ENCODE measurements at places on chromosomes 11 and 22.

DNA sequence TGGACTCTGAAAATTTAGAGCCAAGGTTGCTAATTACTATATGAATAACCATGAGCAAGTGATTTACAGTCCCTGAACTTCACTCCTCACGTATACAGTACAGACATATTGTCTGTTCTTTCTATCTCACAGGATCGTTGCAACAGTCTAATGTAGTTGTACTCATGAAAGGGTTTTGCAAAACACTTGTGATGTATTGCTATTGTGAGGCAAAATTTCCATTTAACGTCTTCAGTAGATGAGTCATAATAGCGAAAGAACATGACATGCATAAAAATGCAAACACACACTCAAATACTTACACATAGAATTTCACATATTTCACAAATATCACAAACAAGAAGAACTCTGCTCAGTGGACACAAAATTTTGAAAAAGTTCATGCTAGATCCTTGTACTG is 134.6 kb upstream of the TRPC6 start:
- no peak for DNase-seq

DNA sequence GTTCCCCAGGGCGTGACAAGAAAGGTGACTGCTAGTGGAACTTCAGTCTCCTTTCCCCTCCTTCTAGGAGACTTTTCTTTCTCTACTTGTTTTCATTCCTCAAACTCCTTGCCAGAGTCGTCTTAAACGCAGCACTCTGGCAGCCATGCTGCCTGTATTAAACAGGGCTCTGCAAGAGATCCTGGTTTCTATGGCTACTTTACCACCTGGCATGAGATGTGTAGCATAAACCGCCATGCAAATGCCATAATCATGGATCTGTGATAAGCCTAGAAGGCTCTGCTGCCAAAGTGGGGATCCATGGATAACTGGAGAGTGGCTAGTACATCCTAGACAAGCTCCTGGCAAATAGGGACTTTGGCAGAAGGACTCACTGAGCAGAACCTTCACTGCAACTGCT is 321.1 kb downstream of the CADM1 start:
- DNase-seq, result no peak

DNA sequence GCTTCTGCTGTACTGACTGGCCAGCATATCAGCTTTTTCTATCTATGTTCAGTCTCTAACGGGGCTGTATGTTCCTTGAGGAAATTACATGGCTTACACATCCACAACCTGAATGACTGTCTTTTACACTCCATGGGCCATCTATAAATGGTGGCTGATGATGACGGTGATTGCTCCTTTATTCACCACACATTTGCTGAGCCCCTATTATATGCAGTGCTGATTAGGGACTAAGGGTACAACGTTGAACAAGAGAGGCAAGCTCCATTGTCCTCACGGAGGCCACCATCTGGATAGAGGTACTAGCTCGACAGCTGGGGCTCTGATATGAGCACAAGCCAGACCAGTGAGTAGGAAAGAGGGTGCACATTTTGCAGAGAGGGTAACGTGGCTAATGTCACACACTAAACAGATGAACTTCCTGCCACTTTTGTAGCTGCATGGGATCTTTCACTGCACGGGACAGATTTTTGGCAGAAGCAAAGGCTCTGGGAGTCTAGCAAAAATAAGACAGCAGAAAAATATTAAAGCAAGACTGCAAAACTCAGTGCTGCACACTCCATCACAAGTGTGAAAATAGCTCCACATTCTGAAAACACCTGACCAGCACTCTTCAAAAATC is 30.6 kb downstream of the DRD2 start:
- DNase-seq, result no peak

DNA sequence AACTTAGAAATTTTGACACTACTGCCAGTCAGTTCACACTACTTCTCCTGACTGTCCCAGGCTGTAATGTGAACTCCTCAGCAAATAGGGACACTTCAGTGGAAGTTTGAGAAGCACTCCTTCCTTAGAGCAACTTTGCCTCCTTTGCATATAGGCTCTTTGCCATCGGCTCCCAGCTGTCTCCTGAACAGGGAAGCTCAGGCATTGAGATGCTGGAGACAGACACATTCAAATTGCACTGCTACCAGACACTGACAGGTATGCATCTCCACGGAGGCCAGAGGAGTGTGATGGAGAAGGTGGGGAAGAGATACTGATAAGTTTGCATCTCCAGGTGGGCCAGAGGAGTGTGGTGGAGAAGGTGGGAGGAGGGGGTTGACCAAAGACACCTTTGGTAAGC is 1.4 kb downstream of the TRAPPC4 start:
- no peak for DNase-seq

DNA sequence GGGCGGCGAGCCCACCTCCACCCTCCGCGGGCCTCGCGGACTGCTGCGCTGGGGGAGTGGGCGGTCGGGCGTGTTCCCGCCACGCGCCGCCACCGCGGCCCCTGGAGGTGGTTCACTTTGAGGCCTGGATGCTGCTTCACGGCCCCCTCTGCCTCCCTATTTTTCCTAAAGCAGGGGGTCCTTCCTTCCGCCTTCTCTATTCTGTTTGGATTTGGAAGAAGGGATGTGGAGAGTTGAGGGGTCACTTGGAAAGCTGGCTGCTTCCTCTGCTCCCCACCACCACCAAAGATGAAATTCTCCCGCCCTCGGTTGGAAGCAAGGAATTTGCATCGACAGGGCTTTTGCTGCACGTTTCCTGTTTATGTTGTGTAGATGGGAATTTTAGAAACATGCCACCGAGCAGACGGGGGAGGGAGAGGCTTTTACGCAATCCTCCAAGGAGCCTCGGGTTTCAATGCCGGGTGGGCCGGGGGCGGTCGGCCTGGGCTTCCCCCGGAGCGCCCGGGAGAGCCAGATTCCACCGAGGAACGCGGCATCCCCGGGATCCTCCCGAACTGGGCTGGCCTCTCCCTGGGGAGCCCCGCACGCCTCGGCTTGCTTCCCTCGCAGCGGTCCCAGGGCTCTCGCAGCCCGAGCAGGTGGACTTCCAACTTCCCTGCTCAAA is 403 bp upstream of the SBF2 start:
- DNase-seq, result no peak

- no peak for DNase-seq
Measured at GRCh38 chr11:95466416-95466815, 235.4 kb upstream of the SESN3 start.

DNA sequence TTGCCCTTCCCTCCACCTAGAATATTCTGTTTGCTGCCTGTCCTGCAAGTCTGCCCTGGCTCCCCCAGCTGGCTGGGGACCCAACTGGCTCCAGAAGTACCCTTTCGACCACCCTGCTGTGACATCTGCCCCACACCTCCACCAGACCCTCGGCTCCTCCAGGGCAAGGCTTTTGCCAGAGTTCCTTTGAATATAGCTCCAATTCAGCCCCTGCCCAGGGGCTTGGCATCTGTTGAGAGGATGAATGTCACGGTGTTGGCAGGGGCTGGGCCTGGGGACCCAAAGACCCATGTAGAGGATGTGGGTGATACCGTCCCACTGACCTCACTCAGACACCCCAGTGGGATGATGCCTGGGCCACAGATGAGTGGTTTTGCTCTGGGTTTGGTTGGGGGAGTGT is 4.0 kb downstream of the NLRP6 start:
- no peak for DNase-seq

DNA sequence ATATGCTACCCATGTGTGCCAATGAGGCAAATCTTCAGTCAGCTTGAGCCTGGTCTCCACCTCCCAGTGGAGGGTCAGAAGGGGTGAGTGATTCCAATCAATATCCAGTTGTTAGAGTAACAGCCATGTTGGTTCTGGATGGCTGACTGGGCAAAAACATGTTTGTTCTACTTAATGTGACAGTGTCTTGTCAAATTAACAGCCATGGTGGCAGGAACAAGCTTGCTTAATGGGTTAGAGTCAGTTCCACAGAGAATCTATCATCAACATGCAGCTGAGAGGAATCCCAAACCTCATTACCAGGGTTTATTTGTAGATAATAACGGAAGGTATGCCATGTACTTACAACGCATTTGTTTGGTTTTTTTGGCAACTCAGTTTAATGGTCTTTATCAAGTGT is 133.2 kb downstream of the SLC17A6 start:
- DNase-seq, result no peak

GRCh38 chr11:6943131-6943530 is 16.9 kb downstream of the ZNF215 start:
- DNase-seq, result no peak

- no peak for DNase-seq
Measured at GRCh38 chr11:116865696-116866095, 28.3 kb upstream of the APOA1 start.

GRCh38 chr11:92627615-92628256 is 341.7 kb upstream of the MTNR1B start:
- DNase-seq, result no peak

DNA sequence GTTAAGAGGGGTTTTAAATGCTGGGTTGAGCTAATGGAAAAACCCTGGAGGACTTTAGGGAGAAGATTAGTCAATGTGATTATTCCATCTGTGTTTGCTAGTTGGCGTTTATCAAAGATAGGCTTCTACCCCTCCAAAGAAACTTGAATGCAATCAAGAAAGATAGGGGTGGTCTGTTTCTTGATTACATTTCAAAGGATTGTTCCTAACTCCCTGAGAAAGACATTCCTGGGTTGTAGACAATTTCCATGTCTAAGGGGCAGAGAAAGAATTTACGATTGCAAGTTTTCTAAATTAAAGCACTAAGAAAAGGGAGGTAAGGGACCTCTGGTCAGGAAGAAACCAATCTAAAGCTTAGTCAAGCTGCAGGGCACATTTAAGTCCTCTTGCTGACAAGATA is 2268.7 kb downstream of the LRRC4C start:
- DNase-seq, result no peak

- no peak for DNase-seq
Measured at GRCh38 chr11:132496341-132496740, 1036.0 kb downstream of the OPCML start.

DNA sequence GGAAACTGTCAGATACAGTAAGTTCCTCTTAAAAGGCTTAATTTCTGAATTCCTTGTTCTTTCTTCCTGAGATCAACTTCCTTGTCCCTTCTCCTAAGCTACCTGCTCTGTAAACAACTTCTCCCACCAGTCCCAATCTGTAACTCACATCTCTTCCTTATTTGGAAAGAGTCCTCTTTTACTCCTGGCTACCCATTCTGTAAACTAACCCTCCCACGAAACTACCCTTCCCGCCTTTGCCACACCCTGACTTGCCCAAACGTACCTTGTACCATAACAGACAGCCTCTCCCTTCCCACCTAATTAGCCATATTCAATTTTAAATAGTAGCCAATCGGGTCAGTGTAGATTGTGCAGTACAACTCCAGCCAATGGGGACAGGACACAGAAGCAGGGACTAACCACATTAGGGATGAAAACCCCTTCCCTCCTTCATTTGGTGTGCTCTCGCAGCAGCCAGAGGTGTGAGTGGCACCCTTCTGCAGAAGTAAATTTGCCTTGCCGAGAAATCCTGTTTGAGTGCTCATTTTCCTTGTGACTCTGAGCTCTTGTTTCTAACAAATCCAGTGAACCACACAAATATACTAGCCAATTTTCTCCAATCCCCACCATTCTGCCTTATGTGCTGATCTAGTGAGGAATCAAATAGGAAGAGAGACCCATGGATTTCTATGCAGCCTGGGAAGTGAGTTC is 49.5 kb downstream of the ZNF280B start:
- no peak for DNase-seq

Data from CD8-positive, alpha-beta T cell (primary cell).